ENCODE measurements at places on chromosomes 4 and X.

GRCh38 chrX:138925330-138925729 is 213.8 kb upstream of the FGF13 start:
- DNase-seq, result peak; percentile 89

DNA sequence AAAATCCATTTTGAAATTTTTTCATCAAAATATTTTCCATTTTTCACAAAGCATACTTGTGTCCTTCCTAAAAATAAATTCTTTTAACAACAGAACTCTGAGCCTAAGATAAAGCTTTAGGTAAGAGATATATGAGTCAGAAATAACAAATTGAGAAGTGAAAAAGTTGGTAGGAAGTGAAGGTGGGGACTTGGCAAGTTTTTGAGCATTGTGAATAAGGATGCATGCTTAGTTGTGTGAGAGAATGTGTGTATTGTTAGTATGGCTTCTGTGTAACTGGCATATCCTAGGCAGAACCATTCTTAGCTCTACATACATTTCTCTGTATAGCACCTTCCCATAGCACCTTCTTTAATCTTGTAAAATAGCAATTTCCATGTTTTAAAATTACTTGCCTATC is 6.8 kb downstream of the ASB5 start:
- no peak for DNase-seq

DNA sequence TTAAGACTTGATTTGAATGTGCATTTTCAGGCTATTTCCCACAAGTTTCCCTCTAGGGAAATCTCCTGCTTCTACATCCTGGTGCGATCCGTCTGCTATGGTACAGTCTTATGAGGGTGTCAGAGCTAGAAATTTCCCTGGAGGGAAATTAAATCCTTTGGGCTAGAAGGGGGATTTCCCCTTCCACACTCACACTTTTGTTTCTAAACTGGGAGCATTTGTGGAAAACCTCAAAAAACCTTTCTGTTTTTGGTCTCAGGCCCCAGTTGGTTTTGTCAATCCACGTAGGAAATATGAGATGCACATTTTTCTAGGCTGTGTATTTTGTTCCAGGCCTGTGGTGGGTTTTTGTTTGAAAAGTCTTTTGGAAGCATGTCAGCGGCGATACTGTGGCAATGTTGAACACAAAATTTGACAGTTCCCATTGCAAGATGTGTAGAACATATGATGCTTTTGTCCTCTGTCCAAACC is 17.8 kb downstream of the HMGB3 start:
- no peak for DNase-seq

DNA sequence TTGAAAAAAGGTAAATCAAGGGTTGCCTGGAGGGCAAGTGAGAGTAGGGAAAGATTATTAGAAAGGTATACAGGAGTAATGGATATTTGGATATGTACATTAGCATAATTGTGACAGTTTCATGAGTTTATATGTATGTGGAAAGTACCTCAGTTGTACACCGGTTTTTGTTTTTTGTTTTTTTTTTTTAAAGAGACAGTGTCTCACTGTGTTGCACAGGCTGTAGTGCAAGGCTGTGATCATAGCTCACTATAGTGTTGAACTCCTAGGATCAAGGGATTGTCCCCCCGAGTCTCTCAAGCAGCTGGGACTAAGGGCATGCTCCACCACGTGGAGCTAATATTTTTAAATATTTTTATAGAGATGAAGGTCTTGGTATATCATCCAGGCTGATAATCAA is 15.3 kb upstream of the HPGD start:
- DNase-seq, result no peak

- peak; percentile 34 for DNase-seq
Observed at GRCh38 chr4:69321153-69321729, 41.0 kb downstream of the UGT2B28 start.

GRCh38 chr4:79632114-79632513 is 224.1 kb upstream of the GK2 start:
- DNase-seq, result no peak

- DNase-seq, result no peak
Observed at GRCh38 chr4:140808256-140808655, 52.1 kb upstream of the TBC1D9 start.

- peak; percentile 59 for DNase-seq
Observed at GRCh38 chrX:21926116-21926515, 14.4 kb upstream of the SMS start.

DNA sequence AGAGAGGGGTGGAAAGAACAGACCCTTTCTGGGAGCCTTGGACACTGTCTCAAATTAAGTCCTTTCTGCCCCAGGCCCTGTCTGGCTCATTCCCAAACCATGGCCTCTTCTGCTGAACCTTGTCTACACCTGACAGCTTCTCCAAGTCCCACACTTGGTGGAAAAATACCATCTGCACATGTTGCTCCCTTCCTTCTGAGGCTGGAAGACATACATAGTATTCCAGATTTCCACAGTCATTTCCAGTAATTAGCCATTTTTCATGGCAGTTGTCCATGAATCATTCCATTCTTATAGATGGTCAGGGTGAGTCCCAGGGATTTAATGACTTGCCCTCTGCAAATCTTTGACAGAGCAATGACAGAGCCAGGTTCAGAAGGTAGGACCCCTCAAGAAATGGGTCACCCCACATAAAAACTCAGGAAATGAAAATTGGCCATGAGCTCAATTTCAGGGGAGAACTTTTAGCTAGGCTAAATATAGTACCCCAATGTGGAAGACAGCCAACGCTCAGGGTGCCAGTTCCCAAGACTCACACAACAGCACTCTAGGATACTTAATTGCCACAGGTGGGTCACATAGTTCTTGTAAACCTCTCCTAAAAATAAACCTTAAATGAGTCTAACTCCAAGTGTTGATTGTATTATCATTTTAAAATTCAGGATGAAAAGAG is 16.2 kb upstream of the DAPP1 start:
- no peak for DNase-seq

GRCh38 chr4:113162089-113162488 is 112.6 kb downstream of the ANK2 start:
- DNase-seq, result peak; percentile 27

DNA sequence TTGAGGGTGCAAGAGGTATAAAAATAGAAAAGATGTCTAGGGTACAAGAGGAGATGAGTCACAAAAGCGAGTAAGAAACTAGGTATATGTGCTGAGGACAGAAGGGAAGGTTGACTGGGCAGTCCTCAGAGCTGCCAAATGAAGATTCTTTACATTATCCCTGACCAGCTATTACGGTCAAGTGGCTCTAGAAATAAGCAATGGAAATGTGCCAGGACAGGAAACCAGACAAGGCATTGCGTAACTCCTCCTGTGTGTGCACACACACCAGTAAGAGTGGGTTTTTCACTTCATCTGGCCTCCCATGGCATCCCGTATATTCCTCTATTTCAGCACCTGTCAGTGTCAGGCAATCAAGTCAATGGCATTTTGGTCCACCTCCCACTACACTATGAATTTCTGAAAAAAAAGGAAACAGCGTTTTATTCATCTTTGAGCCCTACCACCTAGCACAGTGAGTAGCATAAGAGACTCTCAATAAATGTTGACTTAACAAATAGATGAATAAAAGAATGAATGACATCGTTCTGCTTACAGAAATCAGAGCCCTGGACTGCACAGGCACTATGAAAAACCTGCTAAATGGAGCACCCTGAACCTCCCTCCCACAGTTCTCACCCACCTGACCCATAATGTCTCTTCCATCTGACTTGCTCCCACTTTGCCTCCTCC is 62.6 kb upstream of the KLF3 start:
- DNase-seq, result peak; percentile 92

GRCh38 chrX:68087526-68087925 is 345.8 kb downstream of the OPHN1 start:
- no peak for DNase-seq

- DNase-seq, result peak; percentile 84
Observed at GRCh38 chr4:30950737-30951136, 230.6 kb downstream of the PCDH7 start.

- DNase-seq, result peak; percentile 36
Observed at GRCh38 chrX:122238801-122239200, 945.3 kb upstream of the GRIA3 start.

- DNase-seq, result peak; percentile 17
Observed at GRCh38 chrX:93538575-93538974, 134.8 kb downstream of the NAP1L3 start.

- peak; percentile 70 for DNase-seq
Observed at GRCh38 chr4:103012060-103012459, 7.4 kb downstream of the SLC9B1 start.

- DNase-seq, result peak; percentile 21
Observed at GRCh38 chr4:89914609-89915550, 20.2 kb downstream of the MMRN1 start.

DNA sequence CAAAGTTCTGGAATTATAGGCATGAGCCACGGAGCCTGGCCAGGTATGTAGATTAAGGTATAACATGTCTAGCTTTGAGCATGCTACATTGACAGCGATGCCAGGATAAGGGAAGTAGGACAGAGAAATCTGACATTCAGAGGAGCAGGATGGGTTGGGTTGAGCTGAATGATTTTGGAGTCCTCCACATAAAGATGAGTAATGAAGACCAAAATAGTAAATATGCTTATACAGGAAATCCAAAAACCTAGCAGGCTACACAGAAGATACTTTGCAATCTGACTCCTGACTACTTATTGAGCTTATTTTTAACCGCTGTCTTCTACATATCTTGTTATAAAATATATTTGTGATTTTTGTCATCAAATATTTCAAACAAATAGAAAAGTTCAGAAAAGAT is 69.7 kb downstream of the PDGFC start:
- no peak for DNase-seq

DNA sequence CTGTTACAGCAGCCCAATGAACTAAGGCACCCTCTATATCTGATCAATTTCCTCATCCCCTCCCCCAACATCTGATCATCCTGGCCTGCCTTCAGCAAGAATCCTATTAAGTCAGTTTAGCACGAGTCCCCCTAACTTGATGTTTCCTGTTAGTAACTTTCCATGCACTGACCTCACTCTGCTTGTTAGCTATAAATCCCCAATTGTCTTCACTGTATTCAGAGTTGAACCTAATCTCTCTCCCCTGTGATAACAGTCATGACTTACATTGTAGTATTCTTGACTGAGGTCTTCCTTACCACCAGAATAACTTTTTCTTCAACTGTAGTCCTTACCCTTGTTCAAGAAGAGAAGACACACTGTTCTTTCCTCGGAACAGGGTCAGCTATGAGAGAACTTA is 8.5 kb downstream of the ANXA5 start:
- DNase-seq, result no peak

GRCh38 chr4:104869831-104870230 is 276.8 kb upstream of the TET2 start:
- no peak for DNase-seq

GRCh38 chr4:26076000-26076587 is 162.1 kb downstream of the SMIM20 start:
- DNase-seq, result peak; percentile 25

- DNase-seq, result no peak
Observed at GRCh38 chrX:152926923-152927322, 29.1 kb downstream of the ZNF185 start.

DNA sequence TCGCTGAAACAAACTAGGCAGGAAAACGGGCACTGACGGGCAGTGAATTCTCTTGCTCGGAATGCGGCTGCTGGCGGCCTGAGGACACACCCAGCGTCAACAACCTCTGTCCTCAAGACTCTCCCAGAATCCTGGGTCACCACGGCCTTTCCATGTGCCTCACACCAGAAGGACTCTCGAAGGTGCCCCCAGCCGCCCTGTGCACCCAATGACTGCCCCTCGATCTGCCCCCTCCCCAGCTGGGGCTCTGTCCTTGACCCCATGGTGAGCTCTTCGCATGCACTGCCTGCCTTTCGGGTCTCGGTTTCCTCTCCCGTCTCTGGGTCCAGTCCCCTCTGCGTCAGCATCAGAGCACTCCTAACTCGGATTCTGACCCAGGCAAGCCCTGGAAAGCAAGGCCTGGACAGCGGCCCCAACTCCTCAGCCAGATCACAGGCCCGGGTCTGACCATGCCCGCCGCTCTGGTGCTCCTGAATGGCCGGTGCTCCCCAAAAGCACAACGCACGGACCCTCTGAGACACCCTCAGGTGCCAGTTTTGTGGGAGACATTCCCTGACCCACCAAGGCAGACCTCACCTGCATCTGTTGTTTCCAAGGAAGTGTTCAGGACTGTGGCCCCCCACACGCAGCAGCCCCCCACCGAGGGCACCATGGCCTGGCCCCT is 56.0 kb downstream of the ACOX3 start:
- no peak for DNase-seq

- no peak for DNase-seq
Observed at GRCh38 chr4:152321398-152321797, 214.5 kb downstream of the FBXW7 start.

GRCh38 chrX:44967221-44967620 is 94.2 kb downstream of the KDM6A start:
- no peak for DNase-seq

DNA sequence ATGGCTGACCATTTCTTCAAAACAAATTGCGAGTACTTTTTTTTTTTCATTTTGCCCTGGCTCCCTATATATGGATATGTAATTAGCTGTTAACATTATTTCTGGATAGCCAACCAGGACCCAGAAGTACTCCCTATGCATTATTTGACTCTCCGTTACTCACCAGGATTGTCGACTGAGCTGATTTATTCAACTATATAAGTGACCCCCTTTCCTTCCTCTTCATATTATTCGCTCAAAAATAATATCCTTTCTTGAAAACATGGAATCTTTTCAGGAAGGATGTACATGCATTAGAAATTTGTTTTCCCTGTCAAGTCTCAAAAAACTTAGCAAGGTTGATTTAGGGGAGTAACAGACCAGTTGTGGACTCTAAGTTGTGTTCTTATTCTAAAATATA is 114.1 kb upstream of the KLHL4 start:
- DNase-seq, result no peak

DNA sequence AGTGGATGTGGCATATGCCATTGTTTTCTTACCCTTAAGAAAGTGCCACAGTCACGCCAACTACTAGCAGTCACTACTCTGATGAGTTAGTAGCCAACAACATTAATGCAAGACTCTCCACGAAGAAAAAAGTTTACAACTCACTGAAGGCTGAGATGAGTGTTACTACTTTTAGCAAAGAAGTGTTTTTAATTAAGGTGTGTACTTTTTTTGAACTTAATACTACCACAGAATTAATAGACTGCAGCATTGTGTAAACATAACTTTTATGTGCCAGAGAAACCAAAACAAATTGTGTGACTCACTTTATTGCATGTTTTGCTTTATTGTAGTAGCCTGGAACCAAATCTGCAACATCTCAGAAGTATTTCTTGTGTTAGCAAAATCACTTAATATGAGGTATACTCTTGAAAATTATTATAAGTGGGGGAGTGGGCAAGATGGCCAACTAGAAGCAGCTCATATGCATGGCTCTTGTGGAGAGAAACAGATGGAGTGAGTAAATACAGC is 2.2 kb upstream of the UGT2B4 start:
- peak; percentile 21 for DNase-seq

GRCh38 chr4:186622788-186623464 is 67.6 kb upstream of the MTNR1A start:
- DNase-seq, result peak; percentile 65

DNA sequence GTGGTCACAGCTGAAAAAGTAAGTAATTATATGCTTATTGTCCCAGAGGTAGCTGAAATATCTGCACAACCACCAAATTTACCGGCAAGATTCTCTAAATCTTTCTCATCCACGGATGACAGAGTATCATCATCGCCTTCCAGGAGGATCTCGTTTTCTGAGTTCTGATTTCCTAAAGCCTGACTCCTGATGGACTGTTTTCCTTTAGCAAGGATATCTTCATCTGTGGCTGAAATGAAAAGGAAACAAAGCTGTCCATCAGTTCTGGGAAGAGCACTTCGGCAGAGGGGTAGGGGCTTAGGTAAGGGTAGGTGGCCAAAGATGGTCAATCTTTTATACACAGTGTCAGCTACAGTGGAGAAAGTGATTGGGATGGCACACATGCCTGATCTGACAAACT is 8.7 kb downstream of the MAB21L2 start:
- DNase-seq, result no peak

GRCh38 chrX:154333837-154334271 is 38.3 kb downstream of the TKTL1 start:
- no peak for DNase-seq

Data from MCF 10A (cell line).